ENCODE measurements at places on chromosomes 3 and 15.

GRCh38 chr15:38145651-38146111 lies 107.0 kb upstream of the SPRED1 start:
- DNase-seq, result no peak

GRCh38 chr3:105594219-105594618 lies 227.5 kb downstream of the ALCAM start:
- DNase-seq, result no peak

DNA sequence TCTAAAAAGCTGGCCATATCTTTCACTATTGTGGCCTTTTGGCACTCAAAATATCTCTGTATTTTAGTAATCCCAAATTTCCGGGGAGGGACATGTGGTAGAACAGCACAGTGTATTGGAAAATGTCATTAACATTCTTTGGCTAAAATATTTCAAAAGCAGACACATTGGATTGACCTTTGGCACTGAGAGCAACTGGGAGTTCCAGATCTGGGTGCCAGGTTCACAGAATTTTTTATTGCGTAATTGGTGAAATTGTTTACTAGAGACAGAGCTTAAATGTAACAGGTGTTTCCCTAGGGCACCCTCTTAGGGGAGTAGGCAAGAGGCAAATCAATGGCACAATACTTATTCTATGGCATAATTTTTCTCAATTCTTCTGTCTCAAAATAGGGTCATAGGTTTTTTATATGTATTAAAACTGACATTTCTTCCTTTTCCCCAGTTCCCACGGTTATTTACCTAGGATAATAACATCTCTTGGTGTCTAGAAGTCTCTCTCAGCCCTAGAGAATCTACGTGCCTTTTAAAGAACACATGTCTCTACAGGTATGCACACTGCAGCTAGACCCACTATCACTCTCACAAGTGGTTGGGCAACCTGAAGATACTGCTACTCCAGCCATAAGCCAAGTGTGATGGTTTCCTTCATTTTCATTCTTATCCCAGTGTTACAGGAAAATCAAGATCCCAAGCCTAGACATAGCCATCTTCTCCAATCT lies 10.6 kb downstream of the RBMS3 start:
- DNase-seq, result no peak

DNA sequence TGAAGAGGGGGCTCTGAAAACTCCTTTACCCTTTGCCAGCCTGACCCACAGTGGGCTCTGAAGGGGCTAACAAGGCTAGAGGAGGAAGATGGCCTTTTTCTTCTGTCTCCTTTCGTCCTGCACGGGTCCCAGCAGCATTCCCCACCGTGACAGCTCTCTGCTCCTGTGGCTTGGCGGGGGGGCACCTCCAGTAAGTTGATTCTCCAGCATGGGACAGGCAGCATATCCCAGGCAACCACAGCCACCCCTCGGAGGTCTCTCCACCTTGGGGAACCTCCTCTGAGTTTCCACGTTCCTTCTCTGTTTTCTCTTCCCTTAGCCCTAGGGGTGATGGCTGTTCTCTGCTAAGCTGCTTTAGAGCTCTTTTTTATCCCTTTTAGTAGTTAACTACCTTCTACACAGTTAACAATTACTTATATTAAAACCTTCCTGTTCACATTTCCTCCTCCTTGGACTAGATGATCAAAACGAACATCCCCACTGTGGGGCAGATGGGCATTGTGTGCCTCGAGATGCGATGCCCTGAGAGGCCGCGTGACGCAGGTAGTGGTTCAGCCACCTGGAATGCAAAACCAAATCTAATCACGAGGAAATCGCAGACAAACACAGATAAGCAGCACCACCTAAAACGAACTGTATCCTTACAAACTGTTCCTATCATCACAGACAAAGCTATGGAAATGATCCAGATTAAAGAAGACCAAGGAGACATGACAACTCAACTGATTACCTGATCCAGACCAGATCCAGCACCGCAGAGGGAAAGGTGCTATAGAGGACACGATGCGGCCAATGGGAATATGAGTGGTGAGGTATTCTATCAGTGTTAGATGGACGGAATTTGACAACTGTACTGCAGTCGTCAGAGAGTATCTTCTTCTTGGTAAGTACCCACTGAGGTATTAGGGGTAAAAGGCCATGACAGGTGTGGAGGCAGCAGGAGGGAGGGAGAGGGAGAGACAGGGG lies 27.7 kb downstream of the TSPAN3 start:
- no peak for DNase-seq

DNA sequence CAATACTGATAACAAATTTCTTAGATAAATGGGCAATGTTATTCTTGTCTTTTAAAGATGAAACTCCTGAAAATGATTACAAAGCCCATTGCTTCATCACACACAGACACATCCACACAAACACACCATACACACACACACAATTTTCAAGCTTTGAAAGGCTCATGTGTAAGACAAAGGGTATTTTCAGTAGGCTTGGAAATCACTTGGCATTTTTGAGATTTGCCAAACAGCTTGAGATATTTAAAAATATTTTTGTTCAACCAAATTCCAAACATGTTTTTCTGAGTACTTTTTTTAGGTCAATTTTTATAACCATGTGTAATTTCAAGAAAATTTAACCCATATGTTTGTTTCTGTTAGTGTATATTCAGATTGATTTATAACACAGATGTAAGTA lies 283.7 kb downstream of the ROBO2 start:
- no peak for DNase-seq
